ENCODE measurements at places on chromosomes 5 and 9.

- DNase-seq: no peak
Observed at GRCh38 chr5:9505225-9505624, 40.6 kb downstream of the SEMA5A start.

GRCh38 chr5:109874108-109874507 is 184.4 kb downstream of the MAN2A1 start:
- no peak for DNase-seq

GRCh38 chr5:27458287-27458686 is 419.9 kb upstream of the CDH9 start:
- DNase-seq: no peak

DNA sequence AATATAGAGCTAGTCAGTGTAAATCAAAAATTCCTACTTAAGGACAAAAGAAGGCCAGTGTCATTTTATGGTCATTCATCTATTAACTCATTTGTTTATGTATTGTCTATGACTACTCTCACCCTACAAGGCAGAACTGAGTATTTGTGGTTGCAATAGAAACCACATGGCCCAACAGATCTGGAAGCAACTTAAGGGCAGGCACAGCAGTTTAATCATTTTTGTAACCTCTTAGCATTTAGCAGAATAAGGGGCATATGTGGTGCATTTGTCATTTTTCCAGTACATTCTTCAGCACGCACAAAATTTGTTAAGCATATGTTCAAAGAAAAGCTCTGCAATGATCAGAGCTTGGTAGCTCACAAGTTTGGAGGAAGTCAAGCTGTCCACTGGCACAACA is 1.1 kb downstream of the FKBP15 start:
- no peak for DNase-seq

DNA sequence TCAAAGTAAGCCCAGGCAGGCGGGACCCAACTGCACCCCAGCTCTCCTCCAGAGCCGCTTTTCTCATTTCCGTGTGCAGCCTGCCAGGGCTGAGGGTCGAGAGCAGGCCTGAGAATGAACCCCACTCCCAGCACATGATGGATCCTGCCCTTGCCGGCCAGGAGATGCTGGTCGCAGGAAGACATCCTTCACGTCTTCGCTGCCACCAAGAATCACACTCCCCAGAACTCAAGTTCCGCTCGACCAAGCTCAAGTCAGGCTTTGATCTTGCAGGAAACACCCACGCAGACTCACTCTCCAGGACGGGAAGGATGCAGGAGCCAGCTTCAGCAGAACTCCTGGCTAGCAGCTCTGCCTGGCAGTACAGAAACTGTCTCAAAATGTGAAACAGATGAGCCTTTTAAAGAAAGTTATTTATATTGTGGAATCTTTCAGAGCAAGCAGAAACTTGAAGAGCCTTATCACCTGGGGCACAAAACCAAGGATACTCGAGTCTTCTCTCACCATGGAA is 102.4 kb downstream of the ROR2 start:
- DNase-seq: peak; percentile 69

All from muscle of arm (tissue), 14 donors.